Activated CD4-positive, alpha-beta T cell treated with anti-CD3 and anti-CD28 coated beads, Interleukin-2, amount 10 ng/mL, durations not matched to agents 7 days and 5 days (primary cell): ENCODE measurements at places on chromosomes 4 and X. TPM values are rescaled to one million over a fixed set of nuclear protein-coding genes. Genes with fewer than 3 reads are reported as not detected.

The TLR2 gene
- 2.0 TPM for total RNA-seq

The VEGFD gene
- total RNA-seq: not detected

DNA sequence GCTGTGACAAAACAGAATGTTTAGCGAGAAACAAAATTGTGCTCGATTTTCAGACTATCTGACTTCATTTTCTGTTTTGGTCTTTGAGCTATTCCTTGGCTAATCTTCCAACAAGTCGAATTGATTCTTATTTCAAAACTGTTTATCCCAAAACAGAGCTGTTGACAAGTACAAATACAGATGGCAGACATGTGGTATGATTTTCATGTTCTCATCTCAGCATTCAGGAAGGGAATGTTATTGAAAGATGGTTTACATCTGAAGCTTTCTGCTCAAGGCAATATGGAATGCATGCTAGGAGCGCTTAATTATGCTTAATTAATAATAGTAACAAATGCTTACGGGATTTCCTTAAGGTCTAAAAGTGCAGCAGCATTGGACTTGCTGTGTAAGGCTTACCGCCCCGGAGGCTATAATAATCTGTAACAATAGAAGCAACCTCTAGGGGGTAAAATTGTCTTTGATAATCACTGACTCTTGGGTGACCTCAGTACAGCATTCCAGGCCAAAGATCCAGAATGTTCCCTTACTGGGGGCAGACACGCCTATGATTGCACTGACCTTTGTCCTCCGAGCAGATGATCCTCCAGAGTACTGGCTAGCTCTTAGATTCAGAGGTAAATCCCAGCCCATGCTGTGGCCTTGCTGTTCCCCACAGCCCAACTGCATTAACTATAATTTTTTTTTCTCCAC lies 16.4 kb downstream of the LSM6 start:
- no peak for DNase-seq

GRCh38 chr4:82900411-82901182 lies at the start of gene THAP9:
Gene THAP9, plus strand, starts transcription at chr4:82900735. Its CDS starts 68 bp downstream, at chr4:82900803.
- peak; percentile 99 for DNase-seq

The ARMCX2 gene
- 2.6 TPM for total RNA-seq
